Heart left ventricle (tissue), 16 donors: ENCODE measurements at places on chromosomes 13 and 19. TPM values are rescaled to one million over a fixed set of nuclear protein-coding genes. Genes with fewer than 3 reads are reported as not detected.

GRCh38 chr19:6117534-6117933 is 7.2 kb upstream of the RFX2 start:
- H3K27ac ChIP-seq, result no peak overlapping the region
- no peaks in the 10 kb centered on the region for H3K36me3 ChIP-seq
- H3K27me3 ChIP-seq, result no peaks in the 10 kb centered on the region
- H3K4me3 ChIP-seq, result no peak overlapping the region
- DNase-seq, result no peak
- H3K4me1 ChIP-seq, result no peaks in the 10 kb centered on the region

GRCh38 chr19:4357095-4357797 is 13.9 kb downstream of the MPND start:
- DNase-seq, result no peak
- no peak overlapping the region for H3K4me3 ChIP-seq
- no peak overlapping the region for H3K27ac ChIP-seq

DNA sequence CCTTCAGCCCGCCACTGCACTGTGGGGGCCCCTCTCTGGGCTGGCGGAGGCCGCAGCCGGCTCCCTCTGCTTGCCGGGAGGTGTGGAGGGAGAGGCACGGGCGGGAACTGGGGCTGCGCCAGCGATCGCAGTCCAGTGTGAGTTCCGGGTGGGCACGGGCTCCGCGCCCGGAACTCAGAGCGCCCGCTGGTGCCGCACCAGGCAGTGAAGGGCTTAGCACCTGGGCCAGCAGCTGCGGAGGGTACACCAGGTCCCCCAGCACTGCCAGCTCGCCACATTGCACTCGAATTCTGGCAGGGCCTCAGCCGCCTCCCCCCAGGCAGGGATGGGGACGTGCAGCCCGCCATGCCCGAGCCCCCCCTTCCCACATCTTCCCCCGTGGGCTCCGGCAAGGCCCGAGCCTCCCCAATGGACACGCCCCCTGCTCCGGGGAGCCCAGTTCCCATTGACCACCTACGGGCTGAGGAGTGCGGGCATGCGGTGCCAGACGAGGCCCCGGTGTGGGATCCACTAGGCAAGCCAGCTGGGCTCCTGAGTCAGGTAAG is 135.9 kb upstream of the RFC3 start:
- H3K36me3 ChIP-seq, result no peaks in the 10 kb centered on the region
- no peak overlapping the region for H3K27ac ChIP-seq
- H3K4me1 ChIP-seq, result peaks cover 17% of the 10 kb centered on the region
- H3K27me3 ChIP-seq, result no peaks in the 10 kb centered on the region

The EID2 gene
- total RNA-seq, result 11.4 TPM

The LHB gene
- not detected for total RNA-seq
